ENCODE measurements at places on chromosomes 13 and 19.

- no peak for DNase-seq
Observed at GRCh38 chr19:51006406-51006805, 5.0 kb upstream of the KLK8 start.

GRCh38 chr19:5880604-5881078 lies 10.3 kb upstream of the FUT5 start:
- no peak for DNase-seq

GRCh38 chr13:33351319-33351718 lies 65.8 kb upstream of the STARD13 start:
- no peak for DNase-seq

DNA sequence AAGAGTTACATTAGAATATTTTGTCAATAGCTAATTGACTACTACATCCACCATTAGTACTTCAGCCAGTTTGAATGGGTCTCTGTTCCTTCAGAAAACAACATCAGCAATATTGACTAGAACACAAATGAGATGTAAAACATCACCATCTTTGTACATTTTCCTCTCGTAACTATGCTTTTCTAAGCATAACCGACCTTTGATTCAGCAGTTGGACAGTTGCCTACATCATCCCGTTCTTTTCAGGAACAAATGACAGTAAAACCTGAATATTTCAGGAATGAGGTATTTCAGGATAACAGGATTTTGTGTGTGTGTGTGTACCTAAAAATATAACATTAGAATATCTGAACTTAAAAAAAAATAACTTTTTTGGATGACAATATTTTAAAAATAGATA lies 60.9 kb downstream of the STARD13 start:
- no peak for DNase-seq

DNA sequence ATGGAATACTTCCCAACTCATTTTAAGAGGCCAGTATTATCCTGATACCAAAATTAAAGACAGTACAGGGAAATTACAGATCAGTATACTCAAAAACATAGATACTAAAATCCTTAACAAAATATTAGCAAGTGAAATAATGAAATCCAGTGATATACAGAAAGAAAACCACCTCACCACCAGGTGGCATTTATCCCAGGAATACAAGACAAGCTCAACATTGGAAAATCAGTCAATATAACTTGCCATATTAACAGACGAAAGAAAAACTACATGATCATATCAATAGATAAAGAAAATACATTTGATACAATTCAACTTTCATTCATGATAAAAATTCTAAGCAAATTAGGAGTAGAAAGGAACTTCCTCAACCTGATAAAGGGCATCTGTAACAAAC lies 6.7 kb upstream of the GNA15 start:
- no peak for DNase-seq

GRCh38 chr13:80337288-80338081 lies 3.4 kb downstream of the SPRY2 start:
- DNase-seq, result no peak

DNA sequence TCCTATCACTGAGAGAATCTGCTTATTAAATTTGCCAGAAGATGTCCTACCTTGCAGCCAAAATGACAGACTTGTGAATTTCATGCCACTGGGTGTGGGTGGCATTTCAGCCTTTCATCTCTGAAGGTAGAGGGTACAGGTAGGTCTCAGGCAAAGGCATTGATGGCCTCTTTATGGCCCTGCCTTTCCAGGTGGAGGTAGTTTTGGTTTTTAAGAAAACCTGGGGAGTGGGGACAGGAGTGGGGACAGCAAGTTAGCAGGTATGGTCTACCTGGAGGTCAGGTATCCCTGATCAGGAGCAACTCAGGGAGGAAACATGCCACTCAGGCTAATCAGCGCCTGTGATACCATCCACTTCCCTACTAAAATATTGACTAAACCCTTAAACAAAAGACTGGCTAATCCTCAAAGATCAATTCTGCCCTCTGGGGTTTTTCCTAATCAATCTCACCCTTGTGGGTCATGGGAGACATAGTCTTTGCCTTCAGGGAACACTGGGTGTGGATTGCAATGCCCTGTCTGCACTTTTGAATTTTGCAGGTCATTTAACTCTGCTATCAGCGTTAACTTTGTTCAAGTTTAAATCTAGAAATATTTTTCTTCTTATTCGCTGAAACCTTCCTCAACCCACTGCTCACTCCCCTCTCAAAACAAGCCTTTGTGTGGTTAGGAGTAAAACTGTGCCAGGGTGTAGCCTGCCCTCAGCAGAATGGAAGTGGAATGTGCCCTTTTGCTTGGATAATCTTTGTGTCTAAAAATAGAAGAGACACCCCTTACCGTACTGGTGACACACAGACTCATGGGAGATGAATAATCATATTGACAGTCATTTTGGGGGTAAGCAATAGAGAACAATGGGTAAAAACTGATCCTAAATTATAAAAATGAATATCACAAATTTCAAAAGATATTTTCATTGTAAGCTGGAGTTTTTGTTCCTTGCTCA lies 233.7 kb downstream of the COG6 start:
- DNase-seq, result no peak

GRCh38 chr19:38142176-38143035 lies 81.6 kb downstream of the DPF1 start:
- peak; percentile 72 for DNase-seq

- DNase-seq, result no peak
Observed at GRCh38 chr19:46599716-46600373, 1.3 kb upstream of the CALM3 start.

DNA sequence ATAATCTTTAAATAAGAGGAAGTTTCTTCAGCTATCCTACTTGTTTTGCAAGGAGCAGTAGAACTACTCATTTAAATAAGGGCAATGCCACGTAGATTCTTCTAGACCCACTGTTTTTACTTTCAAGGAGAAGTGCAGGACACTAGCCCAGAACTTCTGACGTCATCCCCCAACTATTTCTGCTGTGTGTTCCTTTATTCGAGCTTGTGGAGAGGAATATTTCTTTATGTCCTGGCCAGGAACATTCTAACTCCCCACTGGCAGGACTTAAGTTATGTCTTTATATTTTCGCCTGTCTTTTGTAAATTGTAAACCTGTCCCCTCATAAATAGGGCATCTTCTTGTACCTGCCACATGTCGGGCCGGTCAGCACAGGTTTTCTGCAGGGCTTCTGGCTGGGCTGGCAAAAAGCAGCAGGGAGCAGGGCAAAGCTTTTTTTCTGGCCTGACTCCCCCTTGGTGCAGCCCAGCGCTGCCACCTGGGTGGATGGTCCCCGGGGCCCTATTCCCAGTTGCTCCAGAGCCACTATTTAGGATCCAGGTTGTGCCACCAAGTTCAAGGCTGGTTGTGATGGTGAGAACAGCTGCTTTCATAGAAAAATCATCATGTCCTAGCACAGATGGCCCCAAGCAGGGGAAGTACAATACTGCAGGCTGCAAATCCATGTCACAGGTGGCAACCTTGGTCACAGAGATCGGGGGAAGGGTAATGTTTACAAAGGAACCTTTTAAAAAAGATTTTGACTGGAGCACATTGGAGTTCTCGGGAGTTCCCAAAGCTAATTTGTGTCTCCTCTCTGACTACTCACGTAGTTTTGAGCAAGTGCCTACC lies 1.8 kb downstream of the MBNL2 start:
- DNase-seq, result peak; percentile 15

- no peak for DNase-seq
Observed at GRCh38 chr19:49344505-49345423, 9.6 kb downstream of the CD37 start.

- no peak for DNase-seq
Observed at GRCh38 chr19:16506961-16507360, 10.8 kb downstream of the C19orf44 start.

GRCh38 chr13:77522444-77522843 lies 13.1 kb upstream of the SCEL start:
- DNase-seq, result no peak

GRCh38 chr13:48189171-48189570 lies 43.8 kb upstream of the ITM2B start:
- no peak for DNase-seq

DNA sequence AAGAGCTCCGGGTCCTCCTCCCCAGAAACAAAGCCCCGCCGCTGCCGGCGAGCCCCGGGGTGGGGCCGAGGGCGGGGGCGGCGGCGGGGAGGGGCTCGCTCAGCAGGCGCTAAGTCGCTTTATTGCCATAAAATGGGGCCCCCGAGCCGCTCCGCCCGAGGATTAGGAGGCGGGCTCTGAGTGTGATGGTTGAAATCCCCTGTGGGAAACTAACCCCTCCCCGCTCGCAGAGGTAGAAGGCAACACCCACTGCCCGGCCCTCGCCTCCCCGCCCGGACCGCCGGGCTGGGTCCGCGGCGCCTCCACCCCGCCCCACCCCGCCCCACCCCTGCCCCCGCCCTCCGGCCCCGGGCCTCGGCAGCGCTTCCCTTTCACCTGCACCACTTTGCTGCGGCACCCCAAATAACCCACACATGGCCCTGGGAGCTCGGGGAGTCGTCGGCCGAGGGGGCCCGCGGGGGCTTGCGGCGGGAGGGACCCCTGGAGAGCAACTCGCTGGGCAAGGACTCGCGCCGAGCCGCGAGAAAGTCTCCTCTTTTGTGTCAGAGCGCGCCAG lies at the start of gene KLF12:
Gene KLF12 (minus strand): TSS at position 184 of the 556 bp plus-strand sequence.
- peak; percentile 95 for DNase-seq

GRCh38 chr19:33396701-33397535 lies 23.4 kb downstream of the CEBPG start:
- no peak for DNase-seq

DNA sequence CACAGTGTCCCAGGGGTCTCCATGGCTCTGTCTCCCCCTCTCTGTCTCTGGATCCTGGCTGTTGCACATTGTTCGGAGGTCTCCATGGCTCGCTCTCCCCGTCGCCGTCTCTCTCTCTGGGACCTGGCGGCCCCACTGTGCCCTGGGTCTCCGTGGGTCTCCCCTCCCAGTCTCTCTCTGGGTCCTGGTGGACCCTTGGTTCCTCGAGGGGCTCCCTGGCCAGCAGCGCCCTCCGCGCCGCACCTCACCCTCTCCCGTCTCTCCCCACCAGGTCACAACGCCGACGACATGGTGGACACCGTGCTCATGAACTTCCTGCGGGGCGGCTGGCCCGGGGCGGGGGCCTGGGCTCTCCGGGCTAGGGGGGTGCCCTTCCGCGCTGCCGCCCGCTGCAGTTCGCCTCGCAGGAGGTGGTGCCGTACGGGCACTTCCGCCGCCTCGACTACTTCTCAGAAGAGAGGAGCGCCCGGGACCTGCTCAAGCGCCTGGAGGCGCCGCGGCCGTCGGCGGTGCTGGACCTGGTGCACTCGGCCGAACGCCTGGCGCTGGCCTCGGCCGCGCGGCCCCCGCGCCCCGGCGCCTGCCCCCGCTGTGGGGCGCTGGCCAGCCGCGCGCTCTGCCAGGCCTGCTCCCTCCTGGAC lies 29.1 kb downstream of the SIGLEC5 start:
- no peak for DNase-seq

- DNase-seq, result no peak
Observed at GRCh38 chr13:28991764-28992163, 171.6 kb downstream of the MTUS2 start.

GRCh38 chr19:29111576-29111975 lies 101.4 kb downstream of the UQCRFS1 start:
- no peak for DNase-seq

DNA sequence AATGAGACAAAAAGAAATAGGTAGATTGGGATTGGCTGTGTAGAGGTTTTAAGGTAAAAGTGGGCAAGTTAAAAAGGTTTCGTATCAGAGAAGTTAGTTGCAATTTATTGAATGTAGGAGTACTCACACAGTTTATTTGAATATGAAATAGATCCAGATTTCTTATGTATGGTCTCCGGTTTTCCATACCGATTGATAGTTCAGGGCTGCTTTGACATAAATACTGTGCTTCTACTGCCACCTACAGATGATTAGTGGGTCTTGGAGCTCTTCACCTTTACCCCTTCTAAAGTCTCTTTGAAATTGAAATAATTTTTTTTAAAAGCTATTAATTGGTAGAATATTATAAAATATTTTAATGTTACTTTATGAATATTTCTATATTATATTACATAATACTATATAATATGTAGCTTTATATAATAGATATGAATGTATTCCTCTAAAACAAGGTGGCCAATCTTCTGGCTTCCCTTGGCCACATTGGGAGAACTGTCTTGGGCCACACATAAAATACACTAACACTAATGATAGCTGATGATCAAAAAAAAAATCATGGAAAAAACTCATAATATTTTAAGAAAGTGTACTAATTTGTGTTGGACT lies 7.7 kb upstream of the GPR18 start:
- no peak for DNase-seq

- DNase-seq, result no peak
Observed at GRCh38 chr13:50574731-50575130, 268.8 kb downstream of the DLEU7 start.

DNA sequence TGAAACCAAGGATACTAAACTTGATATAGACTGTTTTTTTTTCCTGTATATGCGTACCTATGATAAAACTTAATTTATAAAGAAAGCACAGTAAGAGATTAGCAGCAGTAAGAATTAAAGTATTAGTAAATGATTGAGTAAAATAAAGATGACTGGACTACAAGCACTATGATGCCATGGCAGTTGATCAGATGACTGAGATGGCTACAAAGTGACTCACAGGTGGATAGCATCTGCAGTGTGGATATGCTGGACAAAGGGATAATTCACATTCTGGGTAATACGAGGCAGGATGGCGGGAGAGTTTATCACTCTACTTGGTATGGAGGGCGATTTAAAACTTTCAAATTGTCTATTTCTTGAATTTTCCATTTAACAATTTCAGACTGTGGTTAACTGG lies 11.8 kb downstream of the HTR2A start:
- no peak for DNase-seq

GRCh38 chr13:110206185-110206584 lies 100.8 kb downstream of the COL4A1 start:
- DNase-seq, result no peak

GRCh38 chr19:12333162-12334159 lies at the start of gene ZNF563:
Gene ZNF563 (minus strand): TSS chr19:12333633. CDS start chr19:12333482, 151 bp downstream.
- DNase-seq, result peak; percentile 99

GRCh38 chr19:50178859-50179537 lies 15.9 kb upstream of the IZUMO2 start:
- no peak for DNase-seq

DNA sequence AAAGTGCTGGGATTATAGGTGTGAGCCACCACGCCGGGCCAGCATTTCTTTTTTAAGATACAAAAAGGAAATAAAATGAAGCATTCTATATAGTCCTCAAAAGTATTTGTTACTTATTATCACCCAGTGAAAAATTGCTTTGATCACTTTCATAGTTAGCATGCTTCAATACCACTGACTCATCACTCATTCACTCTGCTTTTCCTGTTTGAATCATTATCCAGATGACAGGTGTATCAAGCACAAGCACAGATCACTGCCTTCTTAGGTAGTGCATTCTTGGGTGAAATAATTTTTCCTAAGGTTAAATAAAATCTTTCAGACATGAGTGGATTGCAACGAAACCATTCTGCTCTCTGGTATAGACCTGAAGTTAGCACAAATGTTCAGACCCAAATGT lies 35.8 kb upstream of the SPART start:
- no peak for DNase-seq

DNA sequence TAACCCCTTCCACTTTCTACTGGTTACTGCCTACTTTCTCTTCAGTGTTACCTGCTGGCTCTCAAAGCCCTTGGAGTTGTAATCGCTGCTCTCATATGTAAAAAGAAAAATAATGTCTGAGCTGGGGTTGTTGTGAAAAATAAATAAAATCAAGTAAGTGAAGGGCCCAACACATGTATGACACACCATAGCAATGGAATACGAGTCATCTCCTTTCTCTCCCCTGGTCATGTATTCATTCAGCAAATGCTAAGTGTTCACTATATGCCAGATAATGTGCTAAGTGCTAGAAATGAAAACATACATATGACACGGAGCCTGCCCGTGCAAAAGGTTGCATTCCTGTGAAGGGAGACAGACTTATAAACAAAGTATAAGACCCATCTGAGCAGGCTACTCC lies 535.0 kb downstream of the RFC3 start:
- no peak for DNase-seq

- no peak for DNase-seq
Observed at GRCh38 chr13:110106726-110107125, 200.2 kb downstream of the COL4A1 start.
